ENCODE measurements at places on chromosomes 1 and 21.

GRCh38 chr21:35326677-35327076 lies 277.6 kb upstream of the RUNX1 start:
- no peak for DNase-seq

DNA sequence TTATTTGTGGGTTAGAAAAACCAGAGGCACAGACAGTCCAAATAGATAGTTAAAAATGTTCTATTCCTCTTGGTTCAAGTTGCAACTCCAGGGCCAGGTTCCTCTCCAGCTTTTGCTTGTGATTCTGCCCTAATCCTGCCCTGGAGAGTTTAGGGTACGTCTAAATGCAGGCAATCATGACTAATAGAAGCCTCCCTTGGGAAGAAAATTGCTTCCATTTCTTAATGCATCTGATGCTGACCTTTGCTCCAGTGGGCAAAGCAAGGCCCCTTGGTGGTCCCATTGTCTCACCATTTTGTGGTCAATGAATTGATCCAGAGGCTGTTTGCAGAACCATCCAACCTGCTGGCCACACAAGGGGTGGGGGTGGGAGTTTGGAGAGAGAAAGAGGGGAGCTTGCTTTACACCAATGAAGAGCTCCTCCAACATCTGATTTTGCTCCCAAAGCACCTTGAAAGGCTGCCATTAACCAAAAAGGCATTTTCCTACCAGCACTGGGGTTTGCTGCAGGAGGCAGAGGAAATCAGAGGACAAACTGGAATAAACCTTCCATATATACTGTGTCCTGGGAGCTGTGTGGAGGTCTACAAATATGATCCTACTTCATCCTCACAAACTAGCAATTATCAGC lies 31.3 kb downstream of the C8B start:
- peak; percentile 88 for DNase-seq

- DNase-seq, result peak; percentile 67
Measured at GRCh38 chr1:7207875-7208646, 422.8 kb downstream of the CAMTA1 start.

DNA sequence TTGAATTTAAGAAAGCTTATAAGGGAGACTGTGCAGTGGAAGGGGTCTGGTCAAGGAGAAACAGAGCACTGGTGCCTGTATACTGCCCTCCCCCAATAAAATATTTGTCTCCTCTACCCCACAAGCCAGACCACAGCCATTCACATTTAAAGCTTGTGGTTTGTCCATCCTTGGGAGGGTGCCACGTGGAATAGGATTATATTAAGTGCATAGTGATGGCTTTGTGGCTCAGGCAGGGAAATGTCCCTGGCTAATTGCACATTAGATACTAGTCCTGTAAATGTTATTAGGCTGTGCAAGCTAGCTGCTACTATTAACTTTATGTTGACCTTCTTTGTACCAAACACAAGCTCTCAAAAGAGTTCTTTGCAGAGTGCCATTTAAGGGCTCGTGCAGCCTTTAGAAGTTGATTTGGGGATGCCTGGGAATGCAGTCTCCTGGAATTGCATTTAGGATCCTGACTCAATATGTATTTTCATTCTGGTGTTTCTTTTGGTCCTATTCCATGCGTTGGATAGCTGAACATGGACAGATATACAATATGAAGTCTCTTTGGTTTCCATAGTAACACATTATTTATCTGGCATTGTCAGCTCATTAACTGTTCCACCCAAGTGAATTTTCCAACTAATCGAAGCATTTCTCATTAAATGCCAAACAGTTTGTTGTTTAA lies 210.6 kb downstream of the ROR1 start:
- DNase-seq, result no peak

DNA sequence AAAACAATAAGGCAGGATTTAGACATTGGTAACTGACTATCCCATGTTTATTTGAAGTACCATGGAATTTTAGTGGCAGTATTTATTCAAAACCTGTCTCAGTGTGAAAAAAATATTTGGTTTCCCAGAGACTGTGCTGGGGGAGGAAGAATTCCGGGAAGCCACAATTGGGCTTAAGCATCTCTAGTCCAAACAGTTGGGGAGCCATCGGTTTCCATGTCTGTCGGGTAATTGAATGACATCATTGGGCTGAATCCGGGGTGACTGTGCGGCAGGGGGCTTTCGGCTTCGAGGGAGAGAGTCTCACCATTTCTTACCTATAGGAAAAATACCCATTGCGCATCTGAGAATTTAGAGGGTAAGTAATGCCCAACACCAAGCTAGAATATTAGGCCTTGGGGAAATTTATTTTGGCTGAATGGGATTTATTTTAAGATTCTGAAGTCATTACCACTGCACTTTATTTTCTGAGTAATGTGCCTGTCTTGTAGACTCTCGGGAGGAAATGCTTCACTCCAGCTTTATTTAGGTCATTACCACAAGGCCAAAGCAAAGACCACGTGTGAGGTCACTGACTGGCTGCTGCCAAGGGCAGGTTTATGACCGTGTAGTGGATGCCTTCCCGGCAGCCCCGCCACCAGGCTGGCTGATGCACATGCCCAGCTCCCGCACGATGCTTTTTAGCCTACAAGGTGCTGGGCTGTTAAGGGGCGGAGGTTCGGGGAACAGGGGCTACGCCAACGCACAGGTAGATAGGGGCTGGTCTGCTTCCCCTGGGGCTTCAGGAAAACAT lies 23.1 kb upstream of the UMODL1 start:
- DNase-seq, result no peak

GRCh38 chr1:231571904-231572303 lies 43.4 kb downstream of the TSNAX start:
- DNase-seq, result no peak

- DNase-seq, result no peak
Measured at GRCh38 chr1:17195731-17196130, 9.2 kb upstream of the PADI1 start.

GRCh38 chr1:217048104-217048707 lies 325.0 kb upstream of the ESRRG start:
- DNase-seq, result no peak

DNA sequence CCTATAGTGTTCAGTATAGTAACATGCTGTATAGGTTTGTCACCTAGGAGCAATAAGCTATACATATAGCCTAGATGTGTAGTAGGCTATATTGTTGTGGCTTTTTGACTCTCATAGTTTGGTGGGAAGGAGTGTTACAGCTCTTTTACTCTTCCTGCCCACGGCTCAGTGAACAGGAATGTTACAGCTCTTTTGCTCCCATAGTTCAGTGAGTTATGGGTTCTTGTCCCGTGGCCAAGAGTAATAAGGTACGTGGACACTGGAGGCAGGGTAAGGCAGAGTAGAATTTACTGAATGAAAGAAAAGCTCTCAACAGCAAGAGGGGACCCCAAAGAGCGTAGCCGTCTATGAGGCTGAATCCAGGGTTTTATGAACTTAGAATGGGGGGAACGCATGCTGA lies 734.3 kb downstream of the ADGRL2 start:
- no peak for DNase-seq

- DNase-seq, result no peak
Measured at GRCh38 chr1:98110674-98111073, 189.8 kb upstream of the DPYD start.

DNA sequence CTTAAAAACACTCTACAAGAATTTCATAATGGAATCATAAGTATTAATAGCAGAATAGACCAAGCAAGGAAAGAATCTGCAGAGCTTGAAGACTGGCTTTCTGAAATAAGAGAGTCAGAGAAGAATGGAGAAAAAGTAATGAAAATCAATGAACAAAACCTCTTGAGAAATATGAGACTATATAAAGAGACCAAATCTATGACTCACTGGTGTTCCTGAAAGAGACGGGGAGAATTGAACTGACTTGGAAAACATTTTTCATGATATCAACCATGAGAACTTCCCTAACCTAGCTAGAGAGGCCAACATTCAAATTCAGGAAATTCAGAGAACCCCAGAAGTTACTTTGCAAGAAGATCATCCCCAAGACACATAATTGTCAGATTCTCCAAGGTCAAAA lies 85.6 kb downstream of the GDAP2 start:
- DNase-seq, result no peak

- peak; percentile 18 for DNase-seq
Measured at GRCh38 chr1:24743404-24744211, 1.6 kb upstream of the CLIC4 start.

- no peak for DNase-seq
Measured at GRCh38 chr1:228264090-228264829, 56.4 kb downstream of the OBSCN start.

- DNase-seq, result no peak
Measured at GRCh38 chr1:224450561-224451350, 16.2 kb upstream of the WDR26 start.

DNA sequence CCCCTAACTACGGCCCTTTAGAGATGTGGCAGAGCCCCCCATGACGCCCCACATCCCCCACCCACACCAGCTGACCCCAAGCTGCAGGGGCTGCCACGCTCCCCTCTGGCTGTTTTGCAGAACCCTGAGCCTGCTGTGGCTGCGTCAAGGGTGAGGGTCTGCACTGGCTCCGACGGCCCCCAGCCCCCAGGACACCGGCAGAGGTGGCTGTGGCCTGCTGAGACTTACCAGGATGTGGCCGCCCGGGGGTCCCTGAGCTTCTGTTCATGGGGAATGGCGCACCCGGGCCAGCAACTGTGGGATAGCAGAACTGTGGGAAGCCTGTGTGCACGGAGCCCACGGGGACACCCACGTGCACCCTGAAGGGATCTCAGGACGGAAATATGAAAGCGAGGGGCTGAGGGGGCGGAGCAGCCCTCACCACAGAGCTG lies 12.8 kb upstream of the RNF223 start:
- no peak for DNase-seq

DNA sequence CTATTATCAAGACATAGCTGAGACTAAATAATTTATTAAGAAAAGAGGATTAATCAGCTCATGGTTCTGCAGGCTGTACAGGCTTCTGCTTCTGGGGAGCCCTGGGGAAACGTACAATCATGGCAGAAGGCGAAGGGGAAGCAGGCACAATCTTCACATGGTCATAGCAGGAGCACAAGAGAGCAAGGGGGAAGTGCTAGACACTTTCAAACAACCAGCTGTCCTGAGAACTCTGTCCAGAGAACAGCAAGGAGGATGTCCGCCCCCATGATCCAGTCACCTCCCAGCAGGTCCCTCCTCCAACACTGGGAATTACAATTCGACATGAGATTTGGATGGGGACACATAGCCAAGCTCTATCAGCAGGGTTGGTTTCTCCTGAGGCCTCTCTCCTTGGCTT lies 10.3 kb upstream of the SLC45A1 start:
- no peak for DNase-seq

GRCh38 chr1:99227056-99227897 lies 37.0 kb upstream of the PLPPR4 start:
- DNase-seq, result no peak

DNA sequence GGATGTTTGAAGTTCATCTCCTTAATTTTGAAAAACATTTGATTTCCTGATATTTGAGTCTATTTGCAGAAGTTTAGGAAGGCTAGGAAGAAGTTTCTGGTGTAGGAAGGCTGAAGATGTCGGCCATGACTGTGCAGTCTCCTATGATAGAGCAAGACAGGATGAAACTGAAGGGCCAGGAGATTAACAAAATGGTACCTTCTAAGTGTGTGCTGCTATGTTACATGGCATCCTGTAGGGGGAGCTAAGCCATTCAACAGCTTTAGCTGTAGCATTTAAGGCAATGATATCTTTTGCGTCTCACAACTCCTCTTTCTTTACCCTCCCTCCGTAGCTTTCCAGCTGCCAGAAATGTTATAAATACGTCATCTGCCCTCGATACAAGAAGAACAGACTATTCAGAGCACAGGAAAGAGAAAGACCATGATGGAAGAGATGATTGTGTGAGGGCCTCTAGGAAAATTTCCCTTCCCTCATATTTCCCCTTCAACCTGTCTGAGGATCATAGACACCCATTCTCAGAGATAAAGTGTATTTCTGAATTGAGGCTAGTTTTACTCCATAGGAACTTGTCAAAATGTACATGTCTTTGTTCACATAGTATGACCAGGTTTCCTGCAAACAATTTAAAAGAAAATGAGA lies 61.1 kb downstream of the XCL1 start:
- no peak for DNase-seq

- DNase-seq, result no peak
Measured at GRCh38 chr1:232891071-232891470, 59.3 kb upstream of the NTPCR start.

DNA sequence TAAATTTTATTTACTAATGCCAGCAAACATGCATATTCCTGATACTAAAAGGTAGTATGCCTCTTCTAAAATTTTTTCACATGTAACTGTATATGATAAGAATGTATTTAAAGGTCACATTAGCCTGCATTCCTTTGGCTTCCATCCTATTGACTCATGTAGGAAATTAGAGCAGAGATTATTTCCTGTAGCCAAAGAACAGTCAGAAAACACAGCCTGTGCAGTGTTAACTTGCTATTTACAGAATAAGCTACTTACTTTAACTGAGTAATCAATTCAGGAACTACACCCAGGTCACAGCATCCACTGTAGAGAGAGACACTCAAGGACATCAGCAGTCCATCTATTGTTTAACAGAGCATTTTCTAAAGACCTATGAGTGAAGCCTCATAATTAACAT lies 154.5 kb upstream of the ADGRL4 start:
- no peak for DNase-seq

- DNase-seq, result no peak
Measured at GRCh38 chr1:55425310-55425930, 210.3 kb upstream of the USP24 start.

GRCh38 chr1:239952348-239953308 lies 139.1 kb upstream of the FMN2 start:
- DNase-seq, result no peak

DNA sequence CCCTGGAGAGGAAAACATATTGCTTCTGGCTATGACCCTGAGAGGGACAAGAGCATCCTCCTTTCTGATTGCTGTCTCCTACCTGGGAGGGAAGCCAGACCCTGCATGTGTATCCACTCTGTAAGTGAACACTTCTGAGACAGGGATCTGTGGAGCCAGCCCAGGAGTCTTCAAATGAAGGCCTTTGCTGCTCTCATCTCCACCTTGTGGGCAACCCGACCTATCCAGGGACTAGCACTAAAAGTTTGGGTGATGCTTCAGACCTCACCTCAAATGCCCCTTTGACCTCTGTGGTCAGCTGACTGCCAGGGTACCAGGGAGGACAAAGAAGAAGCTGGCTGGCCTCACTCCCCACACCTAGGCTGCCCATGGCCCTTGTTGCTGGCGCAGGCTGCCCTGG lies 64.7 kb downstream of the KCND3 start:
- no peak for DNase-seq

GRCh38 chr1:56803561-56804156 lies 15.5 kb downstream of the FYB2 start:
- no peak for DNase-seq

GRCh38 chr1:231059566-231060193 lies 19.6 kb upstream of the FAM89A start:
- DNase-seq, result no peak

Data from NCI-H2227 treated with DMSO at 0.1 percent for 48 hours (cell line).